ENCODE measurements at places on chromosomes 7 and 10.

- no peak for DNase-seq
Measured at GRCh38 chr10:72027498-72027897, 60.9 kb downstream of the SPOCK2 start.

- DNase-seq = no peak
Measured at GRCh38 chr10:64075604-64076003, 554.4 kb downstream of the REEP3 start.

GRCh38 chr10:96967847-96968246, 135.7 kb downstream of the LCOR start:
- no peak for DNase-seq

GRCh38 chr10:3828404-3829155, 43.6 kb upstream of the KLF6 start:
- peak; percentile 72 for DNase-seq

- DNase-seq = peak; percentile 7
Measured at GRCh38 chr10:112842832-112843360, 107.2 kb upstream of the TCF7L2 start.

DNA sequence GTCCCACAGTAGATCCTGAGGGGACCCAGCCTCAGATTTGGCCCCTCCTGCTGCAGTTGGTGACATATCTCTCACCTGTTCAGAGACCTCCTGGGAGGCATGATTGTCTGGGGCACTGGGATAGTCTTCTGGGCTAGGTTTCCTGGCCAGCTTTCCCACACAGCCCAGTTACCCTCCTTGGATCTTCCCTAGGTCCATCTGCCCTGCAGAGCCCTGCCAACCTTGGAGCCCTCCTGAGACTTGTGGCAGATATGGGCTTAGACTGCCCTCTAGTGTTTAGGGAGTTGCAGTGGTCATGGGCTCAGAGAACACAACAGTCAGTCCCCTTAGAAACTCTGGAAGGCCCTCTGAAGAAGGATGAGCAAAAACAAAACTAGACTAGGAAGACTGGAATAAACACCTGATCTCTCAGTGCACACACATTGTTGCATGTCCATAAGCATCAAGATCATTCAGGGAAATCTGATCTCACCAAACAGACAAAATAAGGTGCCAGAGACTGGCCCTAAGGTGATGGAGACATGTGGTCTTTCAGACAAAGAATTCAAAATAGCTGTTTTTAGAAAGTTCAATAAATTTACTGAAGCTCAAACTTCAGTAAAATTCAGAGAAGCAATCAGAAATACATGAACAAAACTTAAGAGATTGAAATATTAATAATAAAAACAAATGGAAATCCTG, 324.6 kb downstream of the ATRNL1 start:
- peak; percentile 78 for DNase-seq

- DNase-seq = no peak
Measured at GRCh38 chr7:70668606-70669358, 463.2 kb upstream of the GALNT17 start.

GRCh38 chr10:95865814-95866466, 41.8 kb upstream of the CC2D2B start:
- no peak for DNase-seq

DNA sequence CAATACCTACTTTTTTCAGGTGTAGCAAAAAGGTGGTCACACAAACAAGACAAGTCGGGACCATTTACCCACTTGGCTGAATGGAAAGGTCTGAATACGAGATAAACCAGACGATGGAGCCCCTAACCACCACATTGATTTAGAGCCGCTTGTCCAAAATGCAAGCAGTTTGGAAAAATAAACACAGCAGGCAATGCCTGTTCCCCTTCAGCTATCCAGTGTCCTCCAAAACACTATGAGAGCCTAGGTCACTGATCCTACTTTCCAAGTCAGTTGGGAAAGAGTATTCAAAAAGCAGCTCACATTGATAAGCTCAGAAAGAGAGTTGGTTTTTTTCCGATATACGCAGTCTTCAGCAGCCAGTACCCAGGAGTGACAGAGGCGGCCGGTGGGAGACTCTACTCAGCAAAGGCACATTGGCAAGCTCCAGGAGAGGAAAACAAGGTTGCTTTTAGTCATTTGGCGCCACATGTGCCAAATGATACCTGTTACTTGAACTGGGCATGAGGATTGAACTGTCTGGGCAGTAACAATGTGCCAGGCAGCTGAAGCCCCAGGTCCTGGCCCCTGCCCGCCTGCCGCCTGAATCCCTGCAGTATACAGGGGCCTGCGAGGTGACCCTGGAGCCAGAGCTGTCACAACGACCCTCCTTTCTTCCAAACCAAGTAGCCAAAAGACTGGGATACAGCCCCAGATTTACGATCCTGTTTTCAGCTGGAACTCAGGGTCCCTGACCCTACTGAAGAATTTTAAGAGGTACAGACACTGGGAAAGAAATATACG, 109.8 kb downstream of the PIP4K2A start:
- no peak for DNase-seq

GRCh38 chr7:584122-584465, 64.4 kb upstream of the PDGFA start:
- DNase-seq = peak; percentile 50

DNA sequence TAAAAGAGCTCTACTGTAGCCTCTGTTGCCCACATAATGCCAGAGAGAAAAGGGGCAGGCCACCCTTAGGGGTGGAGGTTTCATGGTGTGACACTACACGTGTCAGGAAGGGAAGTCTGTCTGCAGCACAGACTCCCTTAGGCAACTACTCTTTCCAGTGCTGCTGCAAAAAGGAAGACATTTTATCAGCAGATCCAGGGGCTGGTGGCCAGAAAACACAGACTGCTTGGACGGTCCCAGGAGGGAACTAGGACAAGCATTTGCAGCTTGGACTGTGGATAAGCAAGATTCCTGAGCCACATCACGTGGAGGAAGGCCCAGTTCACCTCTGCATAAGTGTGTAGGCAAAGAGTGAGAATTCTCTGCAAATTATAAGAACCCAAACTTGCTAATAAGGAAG, 220.8 kb downstream of the FANK1 start:
- no peak for DNase-seq

GRCh38 chr10:15570738-15571339, 148.9 kb downstream of the ITGA8 start:
- DNase-seq = no peak

DNA sequence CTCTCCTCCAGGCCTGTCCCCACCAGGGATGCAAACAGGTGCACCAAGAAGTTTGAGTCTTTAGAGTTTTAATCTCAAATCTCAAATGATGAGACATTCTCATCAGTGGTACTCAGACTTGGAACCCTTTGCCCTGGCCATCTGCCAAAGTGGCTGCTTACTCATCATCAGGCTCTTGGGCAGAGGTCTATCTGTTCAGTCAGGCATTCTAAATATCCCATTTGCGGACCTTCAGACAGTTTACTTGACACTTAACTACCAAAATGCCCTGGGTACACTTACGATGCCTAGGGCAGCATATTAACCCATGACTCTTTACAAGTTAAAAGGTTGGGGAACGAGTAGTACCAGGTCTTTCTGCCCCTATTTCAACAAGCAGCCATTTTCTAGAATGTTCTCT, 61.2 kb upstream of the YAE1 start:
- peak; percentile 86 for DNase-seq

- DNase-seq = no peak
Measured at GRCh38 chr10:49618821-49619220, 5.0 kb downstream of the CHAT start.

DNA sequence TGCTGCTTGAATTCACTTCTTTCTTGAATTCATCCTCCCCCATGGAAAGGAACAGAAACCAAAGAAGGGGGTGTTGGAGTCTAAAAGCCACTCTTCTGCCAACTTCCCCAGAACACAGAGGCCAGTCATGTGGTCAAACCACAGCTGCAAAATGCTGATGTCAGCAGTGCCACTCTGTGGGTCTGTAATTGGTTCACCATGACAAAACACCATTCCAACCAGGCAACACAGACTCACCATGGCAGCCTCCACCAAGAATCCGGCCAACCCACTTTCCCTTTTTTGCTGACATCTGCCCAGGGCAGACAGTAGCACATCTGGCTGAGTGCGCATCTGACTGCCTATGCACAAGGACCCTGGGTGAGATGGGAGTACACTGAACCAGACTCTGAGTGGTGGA, 16.8 kb downstream of the OSBPL3 start:
- peak; percentile 84 for DNase-seq

GRCh38 chr7:51308696-51309095, 7.9 kb downstream of the COBL start:
- no peak for DNase-seq

- no peak for DNase-seq
Measured at GRCh38 chr7:139271718-139272628, 40.9 kb downstream of the UBN2 start.

DNA sequence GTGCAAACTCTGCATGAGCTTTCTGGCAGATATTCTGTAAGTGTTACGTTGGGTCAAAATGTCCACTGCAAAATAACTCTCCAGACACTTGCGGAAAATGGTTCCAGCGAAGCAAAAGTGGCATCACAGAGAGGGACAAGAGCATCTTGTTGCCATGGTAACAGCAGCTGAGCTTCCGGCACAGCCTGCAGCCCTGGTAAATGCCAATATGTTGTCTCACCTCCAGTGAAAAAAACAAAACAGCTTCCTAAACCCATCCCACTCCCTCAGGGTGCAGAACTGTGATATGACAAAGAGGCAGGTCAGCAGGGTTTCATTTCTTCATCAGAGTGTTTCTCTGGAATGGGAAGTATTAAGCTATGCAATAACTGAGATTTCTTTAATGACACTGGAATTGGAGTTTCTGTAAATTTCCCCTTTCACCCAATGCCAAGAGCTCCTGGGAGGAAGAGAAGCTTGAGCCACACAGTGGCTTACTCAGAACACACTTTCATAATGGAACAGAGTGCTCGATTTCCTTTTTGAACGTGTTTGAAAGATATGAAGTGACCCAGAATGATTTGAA, 65.6 kb downstream of the FOXI2 start:
- no peak for DNase-seq

DNA sequence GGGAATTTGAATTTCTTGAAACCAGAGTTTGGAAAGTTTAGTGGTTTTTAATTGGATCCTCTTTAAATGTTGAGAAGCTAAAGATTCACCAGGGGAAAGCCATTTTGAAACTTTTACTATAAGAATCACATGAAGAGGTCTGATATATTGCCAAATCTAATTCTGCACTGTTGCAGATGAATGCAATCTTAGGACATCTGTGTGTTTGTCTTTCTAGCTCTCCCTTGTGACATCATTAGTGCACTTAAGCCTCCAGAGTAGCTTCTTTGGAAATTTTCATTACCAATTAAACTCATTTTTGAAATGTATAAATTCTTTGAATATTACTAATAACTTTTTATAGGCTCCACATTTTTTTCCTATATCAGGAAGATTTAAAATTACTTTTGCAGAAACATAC, 160.2 kb downstream of the BICC1 start:
- no peak for DNase-seq

- DNase-seq = no peak
Measured at GRCh38 chr10:94423627-94424026, 21.3 kb downstream of the TBC1D12 start.

- peak; percentile 52 for DNase-seq
Measured at GRCh38 chr10:10658172-10658785, 359.4 kb upstream of the CELF2 start.

- DNase-seq = no peak
Measured at GRCh38 chr10:14225379-14225778, 105.3 kb downstream of the FRMD4A start.

DNA sequence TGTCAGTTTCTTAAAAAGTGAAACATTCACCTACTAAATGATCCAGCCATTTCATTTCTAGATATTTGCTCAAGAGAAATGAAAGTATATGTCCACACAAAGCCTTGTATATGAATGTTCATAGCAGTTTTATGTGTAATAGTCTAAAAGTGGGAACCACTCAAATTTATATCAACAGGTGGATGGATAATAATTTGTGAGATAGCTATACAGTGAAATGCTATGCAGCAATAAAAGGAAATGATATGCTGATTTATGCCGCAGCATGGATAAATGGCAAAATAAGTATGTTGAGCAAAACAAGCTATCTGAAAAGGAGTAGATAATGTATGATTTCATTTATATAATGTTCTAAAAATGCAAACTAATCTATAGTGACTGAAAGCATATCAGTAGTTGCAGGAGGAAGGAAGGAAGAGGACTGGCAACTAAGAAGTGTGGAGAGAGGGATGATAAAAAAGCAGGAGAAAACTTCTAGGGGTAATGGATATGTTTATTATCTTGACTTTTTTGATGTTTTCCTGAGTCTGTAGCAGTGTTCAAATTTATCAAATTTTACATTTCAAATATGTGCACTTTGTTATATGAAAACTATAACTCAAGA, 80.6 kb downstream of the ABCB5 start:
- peak; percentile 38 for DNase-seq

DNA sequence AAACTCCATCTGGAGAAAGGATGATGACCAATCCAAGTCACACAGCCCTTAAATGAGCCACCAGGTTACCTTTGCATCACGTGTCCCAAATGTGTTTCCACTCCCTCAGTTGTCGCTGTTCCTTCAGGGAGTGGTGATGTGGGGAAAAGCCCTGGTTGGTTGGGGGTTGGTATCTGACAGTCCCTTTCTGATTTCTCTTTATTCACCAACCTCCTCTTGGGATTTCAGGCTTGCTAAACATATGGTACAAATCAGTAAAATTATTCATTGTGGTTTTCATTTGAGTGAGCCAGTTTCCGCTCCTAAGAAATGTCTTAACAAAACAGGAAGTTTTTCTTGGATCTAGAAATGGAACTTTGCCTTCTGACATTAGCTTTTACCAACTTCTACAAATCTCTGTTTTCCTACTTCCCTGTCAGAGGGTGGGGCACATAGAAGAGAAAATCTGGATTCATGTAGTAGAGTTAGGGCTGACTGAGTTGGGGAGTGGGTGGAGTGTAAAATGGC, 40.0 kb upstream of the KMT2E start:
- DNase-seq = no peak

DNA sequence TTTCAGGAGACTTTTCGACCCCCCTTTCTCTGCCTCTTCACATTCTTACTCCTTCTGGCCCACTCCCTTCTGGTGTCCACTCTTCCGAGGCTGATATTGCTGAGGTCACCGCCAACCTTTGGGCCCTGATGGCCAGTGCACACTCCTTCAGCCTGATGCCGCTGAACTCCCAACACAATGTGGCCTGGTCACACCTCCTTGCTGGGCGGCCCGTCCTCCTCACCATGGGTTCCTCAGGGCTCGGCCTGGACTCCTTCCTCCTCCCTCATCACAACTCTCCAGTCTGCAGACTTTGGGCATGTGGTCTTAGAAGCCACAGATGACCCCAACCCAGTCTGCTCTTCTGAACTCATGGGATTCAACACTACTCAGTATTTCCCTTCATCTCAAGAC, 583.0 kb upstream of the MGMT start:
- DNase-seq = no peak

DNA sequence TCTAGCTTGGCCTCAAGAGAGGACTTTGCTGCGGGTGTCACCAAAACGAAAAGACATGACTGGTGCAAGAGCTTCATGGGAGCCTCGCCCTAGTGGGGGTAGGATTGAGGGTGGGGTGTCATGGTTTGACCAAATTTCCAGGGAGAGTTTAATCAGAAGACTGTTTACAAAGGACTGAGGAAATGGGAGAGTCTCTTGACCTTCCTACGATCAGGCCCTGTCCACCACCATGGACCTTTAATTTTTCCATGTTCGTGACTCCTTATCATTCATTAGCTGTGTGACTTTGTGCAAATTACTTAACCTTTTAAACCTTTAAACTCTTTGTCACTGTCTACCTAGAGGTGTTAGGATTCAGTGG, 23.0 kb downstream of the AKR1E2 start:
- DNase-seq = no peak
